ENCODE measurements at places on chromosomes 1 and 21.

DNA sequence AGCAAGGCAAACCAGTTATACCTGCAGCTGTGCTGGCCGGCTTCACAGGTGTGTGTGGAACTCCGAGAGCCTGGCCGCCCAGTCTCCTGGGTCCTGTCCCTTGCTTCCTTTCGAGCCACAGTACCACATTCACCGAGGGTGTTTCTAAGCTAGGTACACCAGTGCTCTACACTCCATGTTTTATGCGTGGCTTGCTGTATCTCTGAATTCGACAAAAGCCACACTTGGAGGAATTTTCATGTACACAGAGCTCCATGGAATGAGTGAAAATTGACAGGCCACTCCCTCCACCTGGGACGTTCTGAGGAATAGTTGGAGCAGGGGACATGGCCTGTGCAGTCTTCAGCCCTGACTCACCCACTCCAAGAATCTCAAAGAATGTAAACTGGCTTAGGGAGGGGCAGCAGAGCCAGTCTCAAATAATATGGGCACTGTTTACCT lies 14.0 kb downstream of the ETS2 start:
- no peak for DNase-seq

- no peak for DNase-seq
Measured at GRCh38 chr1:174074757-174075156, 52.6 kb upstream of the RC3H1 start.

DNA sequence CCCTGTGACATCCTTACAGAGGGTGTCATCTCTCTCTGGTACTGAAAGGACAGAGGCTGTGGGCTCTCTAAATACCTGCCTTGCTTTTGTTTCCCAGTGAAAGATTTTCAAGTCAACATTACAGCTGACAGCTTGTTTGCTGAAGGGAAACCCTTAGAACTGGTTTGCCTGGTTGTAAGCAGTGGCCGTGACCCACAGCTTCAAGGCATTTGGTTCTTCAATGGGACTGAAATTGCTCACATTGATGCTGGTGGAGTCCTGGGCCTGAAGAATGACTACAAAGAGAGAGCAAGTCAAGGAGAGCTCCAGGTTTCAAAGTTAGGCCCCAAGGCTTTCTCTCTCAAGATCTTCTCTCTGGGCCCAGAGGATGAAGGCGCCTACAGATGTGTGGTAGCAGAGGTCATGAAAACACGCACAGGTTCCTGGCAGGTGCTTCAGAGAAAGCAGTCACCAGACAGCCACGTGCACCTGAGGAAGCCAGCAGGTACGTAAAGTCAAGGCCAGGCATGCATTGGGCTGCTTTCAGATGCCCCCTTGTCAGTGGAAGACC lies 11.8 kb downstream of the CD101 start:
- DNase-seq: no peak

DNA sequence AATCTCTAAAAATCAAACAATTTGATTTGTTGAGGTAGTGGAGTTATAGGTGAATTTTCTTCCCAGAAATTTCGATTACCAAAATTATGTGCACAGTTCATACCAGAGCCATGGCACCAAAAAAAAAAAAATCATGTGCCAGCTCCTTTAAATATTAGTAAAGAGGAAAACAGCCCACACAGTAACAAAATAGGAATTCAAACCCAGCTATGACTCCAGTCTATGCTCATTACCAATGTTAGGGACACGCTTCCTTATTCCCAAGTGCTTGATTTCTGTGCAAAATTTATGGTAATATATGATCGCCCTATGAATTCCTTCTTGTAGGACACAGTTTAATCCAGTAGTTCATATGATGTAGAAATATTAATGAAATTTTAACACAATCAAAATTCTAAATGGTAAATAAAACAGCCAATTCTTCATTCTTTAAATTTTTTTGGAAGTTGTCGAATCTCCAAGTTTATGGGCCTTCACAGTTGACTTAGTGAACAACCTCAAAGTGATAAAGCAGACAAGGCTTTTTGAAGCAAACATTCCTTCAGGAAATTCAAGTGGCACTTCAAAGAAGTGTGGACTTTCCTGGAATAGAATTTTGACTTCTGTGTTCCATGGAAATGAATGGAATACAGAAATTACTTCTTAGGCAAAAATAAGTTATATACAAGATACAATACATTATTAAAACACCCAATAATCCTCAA lies 1.9 kb downstream of the TOR1AIP2 start:
- no peak for DNase-seq

DNA sequence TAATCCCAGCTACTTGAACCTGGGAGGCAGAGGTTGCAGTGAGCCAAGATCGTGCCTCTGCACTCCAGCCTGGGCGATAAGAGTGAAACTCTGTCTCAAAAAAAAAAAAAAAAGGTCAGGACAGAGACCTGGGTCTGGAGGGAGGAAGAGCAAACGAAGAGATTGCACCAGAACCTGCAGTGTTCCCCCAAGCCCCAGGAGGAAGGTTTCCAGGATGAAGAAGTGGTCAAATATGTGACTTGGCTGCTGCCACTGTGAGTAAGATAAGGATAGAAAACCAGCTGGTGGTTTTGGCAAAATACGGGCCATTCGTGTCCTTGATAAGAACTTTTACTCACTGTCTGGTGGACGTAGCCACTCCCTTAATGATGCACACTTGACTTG lies 42.2 kb downstream of the CLDN14 start:
- DNase-seq: no peak

DNA sequence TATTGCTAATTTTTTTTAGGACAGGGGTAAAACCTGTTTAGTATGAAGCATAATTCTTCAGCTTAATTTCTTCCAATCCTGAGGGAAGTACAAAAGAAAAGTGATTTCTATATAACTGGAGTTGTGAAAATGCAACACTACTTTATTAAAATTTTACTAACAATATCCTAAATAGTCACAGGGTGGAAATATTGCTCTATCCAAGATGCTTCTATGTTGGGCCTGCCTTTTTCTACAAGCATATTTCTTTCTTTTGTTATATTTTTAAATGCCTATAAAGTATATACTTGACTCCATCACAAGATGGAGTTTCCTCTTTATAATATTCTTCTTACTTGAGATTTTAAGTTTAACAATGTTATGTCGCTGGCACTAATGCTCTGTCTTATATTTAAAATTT lies 37.9 kb downstream of the DTL start:
- no peak for DNase-seq

DNA sequence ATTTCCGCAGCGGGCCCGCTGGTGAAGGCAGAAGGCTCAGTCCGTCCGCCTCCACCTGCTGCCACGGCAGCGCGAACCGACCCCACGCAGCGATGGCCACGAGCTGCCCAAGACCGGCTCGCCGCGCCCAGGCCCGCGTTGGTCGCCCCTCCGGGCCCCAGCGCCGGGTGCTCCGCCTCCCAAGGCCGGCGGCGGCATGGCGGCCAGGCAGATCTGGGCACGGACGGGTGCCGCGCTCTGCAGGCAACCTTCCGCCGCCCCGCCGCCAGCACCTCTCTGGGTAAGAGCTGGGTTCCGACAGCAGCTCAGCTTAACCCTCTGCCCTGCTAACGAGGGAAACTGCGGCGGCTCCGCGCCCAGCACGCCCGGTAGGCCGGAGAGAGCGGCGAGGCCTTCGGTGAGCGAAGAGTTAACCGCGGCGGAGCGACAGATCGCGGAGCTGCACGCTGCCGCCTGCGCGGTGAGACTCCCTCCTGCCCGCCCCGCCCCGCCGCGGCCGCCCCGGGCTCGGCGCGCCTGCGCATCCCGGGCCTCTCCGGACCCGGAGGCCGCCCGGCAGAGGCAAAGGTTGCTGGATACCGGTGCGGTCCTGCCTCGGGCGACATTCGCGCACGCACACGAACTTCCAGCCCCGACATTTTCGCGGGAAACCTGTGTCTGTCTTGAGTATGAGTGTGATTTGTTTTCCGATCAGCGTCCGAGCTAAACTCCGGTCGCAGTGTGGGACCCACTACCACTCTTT lies at the start of gene C1orf53:
Gene C1orf53, plus strand, starts transcription at position 177 of the 742 bp plus-strand sequence. Its CDS starts 20 bp downstream, at position 197.
- peak; percentile 85 for DNase-seq

- DNase-seq: no peak
Measured at GRCh38 chr1:183847641-183848040, 42.7 kb downstream of the RGL1 start.

DNA sequence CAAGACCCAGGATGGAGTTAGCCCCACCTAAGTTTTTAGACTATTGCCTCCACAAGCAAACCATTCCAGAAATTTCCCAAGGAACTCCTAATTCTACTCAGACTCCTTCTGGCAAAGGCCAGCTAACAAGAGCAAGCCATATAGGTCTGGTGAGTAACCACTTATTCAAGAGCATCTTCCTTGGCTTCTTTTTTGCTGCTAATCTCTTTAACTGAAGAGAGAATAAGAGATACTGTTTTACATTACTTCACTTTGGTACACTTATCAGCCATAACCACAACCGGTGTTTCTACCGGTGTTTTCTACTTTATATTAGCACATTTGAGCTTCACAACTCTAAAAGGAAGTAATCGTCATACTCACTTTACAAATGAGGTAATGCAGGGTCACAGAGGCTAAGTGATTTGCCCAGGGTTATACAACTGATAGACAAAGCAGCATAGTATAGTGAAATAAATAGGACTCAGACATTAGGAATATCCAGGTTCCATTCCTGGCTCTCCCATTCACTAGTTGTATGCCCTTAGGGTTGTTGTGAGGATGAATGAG lies 1.7 kb upstream of the EPS15 start:
- DNase-seq: no peak
